ENCODE measurements at places on chromosomes 1 and 21. TPM values are rescaled to one million over a fixed set of nuclear protein-coding genes. Genes with fewer than 3 reads are reported as not detected.

Gene AMY2B
- total RNA-seq = 2.6 TPM

Gene LEFTY2
- not detected for total RNA-seq

Gene ZCCHC17
- 27.8 TPM for total RNA-seq

Gene BRDT
- total RNA-seq = not detected

Gene GBP7
- total RNA-seq = not detected

Gene OR10J4
- total RNA-seq = not detected

Gene KIF2C
- total RNA-seq = 92.6 TPM

Gene C1QTNF12
- 6.9 TPM for total RNA-seq

Gene NIBAN1
- 10.3 TPM for total RNA-seq

Gene HPCA
- total RNA-seq = 0.15 TPM

Gene TSEN15
- total RNA-seq = 31.1 TPM

Gene DNM3
- 3.1 TPM for total RNA-seq

Gene TNFSF4
- 0.89 TPM for total RNA-seq

Gene GCSAML
- not detected for total RNA-seq

Gene CLEC20A
- not detected for total RNA-seq

Gene CRB1
- total RNA-seq = 0.07 TPM

Gene LEFTY1
- 0.64 TPM for total RNA-seq
